ENCODE measurements at places on chromosomes 12 and 14.

- DNase-seq: no peak
These were observed 36.8 kb downstream of the EAPP start for GRCh38 chr14:34502545-34503225.

GRCh38 chr12:66552716-66553115, 126.2 kb downstream of the GRIP1 start:
- no peak for DNase-seq

DNA sequence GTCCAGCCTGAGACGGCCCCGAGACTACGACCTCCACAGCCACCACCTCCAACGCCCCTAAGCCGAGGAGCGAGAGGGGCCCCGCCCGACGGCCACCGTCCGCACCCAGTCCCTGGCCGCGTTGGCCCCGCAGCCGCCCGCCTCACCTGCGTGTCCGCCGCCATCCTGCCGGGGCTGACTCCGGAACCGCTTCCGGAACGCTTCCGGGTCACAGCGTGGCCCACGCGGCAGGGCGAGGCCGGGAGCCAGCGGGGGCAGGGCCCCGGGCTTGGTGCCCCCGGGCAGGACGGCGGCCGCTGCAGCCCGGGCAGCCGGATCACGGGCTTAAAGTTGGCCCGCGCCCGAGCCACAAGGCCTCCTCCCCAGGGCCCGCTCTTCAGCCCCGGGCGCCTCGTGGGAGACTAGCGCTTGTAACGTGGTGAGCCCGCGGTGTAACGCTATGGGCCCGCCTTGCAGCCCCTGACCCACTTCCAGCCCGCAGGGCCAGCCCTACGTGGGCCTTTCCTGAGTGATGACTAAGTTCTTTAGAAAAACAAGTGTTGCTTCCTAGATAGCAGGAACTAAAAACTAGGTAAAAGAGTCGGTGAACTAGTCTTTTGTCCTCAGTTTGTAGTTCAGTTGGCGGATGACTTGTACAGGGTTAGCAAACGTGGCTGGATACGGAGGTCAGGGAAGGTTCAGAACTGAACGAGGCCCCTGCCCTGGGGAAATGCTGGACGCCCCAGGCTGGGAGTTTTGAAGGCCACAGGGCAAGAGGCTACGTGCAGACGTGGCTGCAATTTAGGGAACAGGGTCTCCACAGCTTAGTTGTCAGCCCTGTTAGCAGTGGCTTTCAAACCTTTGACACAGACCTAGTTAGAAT, at the start of gene GCN1:
Gene GCN1 (minus strand): TSS at position 182 of the 862 bp plus-strand sequence. CDS start 18 bp downstream, at position 164.
- DNase-seq: peak; percentile 79

GRCh38 chr14:99679111-99679510, 5.0 kb upstream of the CYP46A1 start:
- no peak for DNase-seq

GRCh38 chr12:49487605-49488004, 51.2 kb upstream of the KCNH3 start:
- DNase-seq: no peak

DNA sequence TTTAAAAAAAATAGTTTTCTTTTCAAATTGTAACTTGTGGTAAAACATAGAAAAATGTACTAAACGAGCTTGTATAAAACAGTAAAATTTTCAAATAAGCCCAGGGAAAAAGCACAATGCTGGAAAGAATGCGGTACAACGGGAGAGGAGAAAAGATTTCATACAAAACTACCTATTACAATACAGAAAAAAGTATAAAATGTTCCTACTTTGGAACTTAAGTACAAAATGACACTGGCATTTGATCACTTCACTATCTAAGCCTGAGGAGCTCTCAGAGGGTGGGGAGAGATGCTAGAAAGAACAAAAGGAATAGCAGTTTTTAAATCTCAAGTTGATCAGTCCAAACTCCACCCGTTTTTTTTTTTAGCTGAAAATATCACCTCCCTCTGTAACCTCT, 39.5 kb upstream of the COL2A1 start:
- no peak for DNase-seq

All from GOT3 (cell line).